ENCODE measurements at places on chromosomes 5 and 9.

GRCh38 chr9:86695910-86696424 is 251.3 kb downstream of the GAS1 start:
- DNase-seq: no peak

DNA sequence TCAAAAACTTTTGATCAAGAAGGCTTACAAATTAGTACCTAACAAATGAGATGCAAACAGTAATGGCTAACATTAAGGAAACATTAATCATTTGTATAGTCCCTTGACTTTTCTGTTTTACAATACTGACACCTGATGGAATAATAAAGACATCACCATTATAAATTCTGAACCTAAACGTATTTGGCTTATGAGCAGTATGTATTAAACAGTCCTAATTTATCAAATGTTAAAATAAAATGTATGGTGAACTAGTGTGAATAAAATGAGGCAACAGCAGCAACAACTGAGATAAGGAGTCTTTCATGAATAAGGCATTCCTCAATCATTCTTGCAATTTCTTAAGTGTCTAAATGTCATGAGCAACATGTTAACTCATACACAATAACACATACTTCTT is 6.0 kb downstream of the PUM3 start:
- no peak for DNase-seq

DNA sequence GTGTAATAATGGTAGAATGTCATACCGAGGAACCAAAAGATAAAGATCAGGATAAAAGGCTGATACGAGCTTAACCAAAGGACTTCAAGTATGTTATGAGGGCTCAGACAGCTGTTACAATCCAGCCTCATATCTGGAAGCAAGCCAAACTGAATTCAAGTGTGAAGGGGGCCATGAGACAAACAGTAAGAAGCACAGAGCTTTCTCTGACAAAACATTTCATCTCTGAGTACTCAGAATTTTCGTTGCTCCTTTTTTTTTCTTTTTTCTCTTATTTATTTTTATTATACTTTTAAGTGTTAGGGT is 52.9 kb upstream of the CD180 start:
- DNase-seq: no peak

GRCh38 chr5:116225281-116225922 is 140.6 kb downstream of the COMMD10 start:
- no peak for DNase-seq

- no peak for DNase-seq
Observed at GRCh38 chr5:67702008-67702407, 505.4 kb upstream of the CD180 start.

GRCh38 chr9:683509-684021 is 157.9 kb upstream of the DMRT1 start:
- DNase-seq: no peak

DNA sequence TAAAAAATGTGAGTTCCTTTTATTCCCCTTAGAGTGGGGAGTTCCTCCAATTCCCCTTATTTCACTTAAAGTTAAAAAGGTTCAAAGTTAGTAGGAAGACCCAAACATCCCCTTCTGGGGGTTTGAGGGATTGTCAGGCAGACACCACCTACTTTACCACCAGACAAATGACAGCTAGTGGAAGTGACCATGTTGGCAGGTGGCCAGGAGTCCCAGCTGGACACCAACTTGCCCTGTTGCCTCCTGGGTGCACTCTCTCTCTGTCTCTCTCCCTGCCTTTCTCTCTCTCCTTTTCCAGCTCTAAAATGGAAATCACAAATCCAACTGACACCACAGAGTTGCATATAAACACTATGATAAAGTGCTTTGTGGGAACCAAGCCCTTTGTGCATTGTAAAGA is 307.7 kb upstream of the TLE4 start:
- DNase-seq: no peak

GRCh38 chr9:9078301-9078700 is 1278.7 kb upstream of the DMAC1 start:
- no peak for DNase-seq

GRCh38 chr9:85522459-85523092 is 219.2 kb downstream of the AGTPBP1 start:
- no peak for DNase-seq

DNA sequence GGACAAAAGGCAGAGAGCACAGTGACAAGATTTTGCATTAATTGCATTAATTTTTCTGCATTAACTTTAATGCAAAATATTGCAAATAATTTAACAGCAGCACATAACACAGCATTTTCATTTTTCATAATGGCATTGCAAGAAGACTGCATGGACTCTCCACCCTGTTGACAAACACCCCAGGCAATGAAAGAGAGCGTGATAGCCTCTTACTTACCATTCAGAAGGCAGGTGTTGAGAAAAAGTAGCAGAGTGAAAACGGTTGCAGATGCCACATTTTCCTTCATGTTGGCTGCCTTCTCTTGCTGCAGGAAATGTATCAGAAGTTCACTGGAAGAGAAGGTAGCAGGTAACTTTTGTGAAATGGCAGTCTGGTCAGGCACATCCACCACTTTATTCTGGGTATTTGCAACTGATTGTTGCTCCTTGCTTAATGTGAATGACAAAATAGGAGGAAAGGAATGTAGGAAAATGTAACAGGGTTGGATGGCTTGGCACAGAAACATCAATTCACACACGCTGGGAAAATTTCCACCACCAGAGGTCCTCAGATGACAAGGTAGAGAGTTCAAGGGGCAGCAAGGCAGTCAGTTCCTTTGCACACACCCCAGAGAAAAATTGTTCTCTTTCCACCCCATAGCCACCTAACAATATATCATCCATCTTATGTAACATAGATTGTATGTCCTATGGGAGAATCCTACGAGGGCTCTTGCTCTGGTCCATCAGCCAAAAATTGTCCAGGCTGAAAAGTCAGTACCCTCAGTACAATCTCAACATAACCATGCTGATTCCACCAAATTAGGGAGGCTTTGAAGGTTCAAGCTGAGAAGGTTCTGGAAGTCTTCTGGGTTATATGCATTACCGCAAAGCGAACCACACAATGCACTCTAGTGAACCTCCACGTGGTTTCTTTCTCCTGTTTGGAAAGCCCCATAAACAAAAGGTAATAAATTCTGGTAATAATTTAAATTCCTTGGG is 41.9 kb upstream of the AGXT2 start:
- DNase-seq: no peak

GRCh38 chr5:144088206-144089064 is 82.0 kb downstream of the YIPF5 start:
- DNase-seq: no peak

GRCh38 chr5:74630453-74631066 is 10.0 kb downstream of the ENC1 start:
- no peak for DNase-seq

- DNase-seq: no peak
Observed at GRCh38 chr9:123637945-123638634, 282.1 kb downstream of the CRB2 start.

- DNase-seq: no peak
Observed at GRCh38 chr9:95791286-95791685, 84.2 kb upstream of the ERCC6L2 start.

DNA sequence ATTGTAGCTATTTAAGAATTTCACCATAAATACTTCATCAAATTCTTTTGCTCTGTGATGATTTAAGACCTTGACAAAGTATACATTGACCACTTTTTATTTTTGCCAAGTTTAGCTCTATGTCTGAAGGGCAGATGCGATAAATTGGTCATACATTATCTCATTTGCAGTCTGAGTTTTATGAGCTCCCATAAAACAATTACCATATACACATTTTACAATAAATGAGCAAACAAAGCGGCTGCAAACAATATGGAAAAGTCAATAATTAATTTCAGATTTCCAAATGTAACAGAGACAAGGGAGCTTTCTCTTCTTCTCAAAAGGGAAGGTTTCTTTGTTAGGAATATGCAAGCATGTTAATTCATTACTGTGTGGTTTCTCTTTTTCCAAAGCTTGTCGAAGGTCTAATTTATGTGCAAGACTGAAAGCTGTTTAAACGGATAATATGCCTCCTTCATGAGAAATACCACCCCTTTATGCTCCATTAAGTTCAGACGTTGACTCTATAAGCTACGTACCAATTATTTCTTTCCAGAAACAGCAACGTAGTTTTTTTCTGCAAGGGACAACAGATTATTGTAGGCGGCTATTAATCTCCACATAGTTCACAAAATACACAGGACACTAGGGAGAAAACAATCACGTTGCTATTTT is 7.0 kb upstream of the IZUMO3 start:
- no peak for DNase-seq

- DNase-seq: no peak
Observed at GRCh38 chr9:129451089-129451656, 169.7 kb downstream of the C9orf50 start.

GRCh38 chr9:131943351-131943841 is 136.3 kb downstream of the MED27 start:
- no peak for DNase-seq

GRCh38 chr9:76878933-76879332 is 27.0 kb downstream of the PRUNE2 start:
- DNase-seq: no peak

- no peak for DNase-seq
Observed at GRCh38 chr5:9445826-9446388, 100.0 kb downstream of the SEMA5A start.

- no peak for DNase-seq
Observed at GRCh38 chr5:156148301-156148700, 178.7 kb upstream of the SGCD start.

- DNase-seq: no peak
Observed at GRCh38 chr9:13113216-13113615, 166.3 kb downstream of the MPDZ start.

GRCh38 chr5:126199467-126199866 is 223.7 kb upstream of the GRAMD2B start:
- DNase-seq: no peak

- no peak for DNase-seq
Observed at GRCh38 chr9:5085993-5086392, 99.4 kb downstream of the INSL6 start.

- no peak for DNase-seq
Observed at GRCh38 chr5:4295663-4296339, 700.2 kb downstream of the IRX1 start.

GRCh38 chr5:158014372-158014771 is 155.4 kb upstream of the CLINT1 start:
- DNase-seq: no peak

DNA sequence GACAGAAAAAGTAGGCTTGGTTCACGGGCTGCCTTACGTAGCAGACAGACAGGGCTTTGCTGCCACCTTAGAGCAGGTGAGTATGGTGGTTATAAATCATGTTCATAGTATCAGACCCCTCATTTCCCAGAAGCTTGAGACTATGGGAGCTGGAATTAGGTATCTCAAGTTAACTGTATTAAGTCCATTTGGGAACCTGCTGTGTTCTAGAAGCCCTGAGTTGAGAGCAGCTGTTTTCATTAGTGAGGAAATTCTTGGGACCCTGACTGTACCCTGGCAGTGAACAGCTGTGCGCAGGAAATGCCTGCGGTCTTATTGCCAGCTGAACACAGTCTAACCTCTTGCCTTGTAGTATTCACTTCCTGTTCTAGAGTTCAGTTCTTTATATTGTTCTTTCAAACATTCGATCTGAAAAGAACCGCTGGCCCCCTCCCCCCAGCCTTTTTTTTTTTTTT is 29.8 kb downstream of the UGCG start:
- no peak for DNase-seq

DNA sequence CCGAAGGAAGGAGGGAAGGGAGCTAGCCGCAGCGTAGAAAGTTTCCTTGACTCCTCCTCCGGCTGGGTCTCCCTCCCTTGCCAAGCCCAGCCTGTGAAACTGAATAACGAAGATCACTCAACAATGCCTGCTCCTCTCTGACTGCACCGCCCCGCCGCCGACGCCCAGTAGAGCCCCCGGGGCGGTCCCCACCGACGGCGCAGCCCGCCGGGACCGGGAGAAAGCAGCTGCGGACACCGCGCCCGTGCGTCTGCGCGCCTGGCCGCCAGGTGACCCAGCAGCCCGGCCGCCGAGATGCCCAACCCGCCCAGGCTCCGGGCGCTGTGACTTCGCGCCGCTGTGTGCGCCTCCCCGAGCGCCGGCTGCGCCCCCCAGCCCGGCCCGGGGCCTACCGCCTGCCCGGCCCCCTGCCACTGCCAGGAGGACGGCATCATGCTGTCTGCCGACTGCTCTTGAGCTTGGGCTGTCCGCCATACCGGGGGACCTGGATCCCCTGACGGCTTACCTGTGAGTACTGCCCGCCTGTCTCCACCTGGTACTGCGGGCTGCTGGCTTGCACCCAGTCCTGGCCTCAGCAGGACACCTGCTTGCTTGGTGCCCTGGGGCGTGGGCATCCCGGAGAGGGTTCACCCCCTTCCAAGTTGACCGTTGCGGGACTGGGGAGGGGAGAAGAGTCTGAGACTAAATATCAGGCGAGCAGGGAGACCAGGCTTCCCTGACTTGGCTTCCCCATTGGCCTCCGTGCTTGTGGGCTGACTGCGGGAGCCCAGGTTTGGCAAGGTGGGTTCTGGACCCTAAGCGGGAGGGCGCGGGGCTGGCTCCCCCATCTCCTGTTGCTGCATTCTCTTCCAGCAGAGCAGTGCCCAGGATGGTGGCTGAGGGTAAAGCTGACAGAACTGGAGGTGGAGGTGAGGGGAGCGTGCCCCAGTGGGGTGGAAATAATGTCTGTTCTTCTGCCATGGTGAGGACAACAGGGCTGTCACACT is 26.2 kb upstream of the SPTLC1 start:
- DNase-seq: no peak

GRCh38 chr9:83304686-83305085 is 233.5 kb downstream of the FRMD3 start:
- peak; percentile 91 for DNase-seq

DNA sequence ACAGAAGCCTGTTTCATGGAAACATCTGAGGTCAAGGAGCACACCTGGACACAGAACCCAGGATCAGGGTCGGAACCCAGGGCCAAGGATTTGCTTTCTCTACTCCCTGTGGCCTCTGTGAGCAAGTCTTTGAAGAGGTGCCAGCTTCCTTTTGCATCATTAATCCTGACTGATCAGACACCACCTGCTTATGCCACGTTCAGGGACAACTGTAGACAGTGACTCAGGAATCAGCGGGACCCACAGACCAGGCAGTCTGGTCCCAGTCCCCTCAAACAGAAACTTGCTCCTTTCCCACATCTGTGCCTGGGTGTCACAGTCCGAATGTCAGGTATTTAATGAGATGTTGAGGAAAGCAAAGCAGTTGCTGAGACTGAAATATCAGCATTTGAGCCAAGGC is 154.8 kb downstream of the SGCD start:
- no peak for DNase-seq

- no peak for DNase-seq
Observed at GRCh38 chr5:32020271-32020670, 153.8 kb downstream of the GOLPH3 start.

DNA sequence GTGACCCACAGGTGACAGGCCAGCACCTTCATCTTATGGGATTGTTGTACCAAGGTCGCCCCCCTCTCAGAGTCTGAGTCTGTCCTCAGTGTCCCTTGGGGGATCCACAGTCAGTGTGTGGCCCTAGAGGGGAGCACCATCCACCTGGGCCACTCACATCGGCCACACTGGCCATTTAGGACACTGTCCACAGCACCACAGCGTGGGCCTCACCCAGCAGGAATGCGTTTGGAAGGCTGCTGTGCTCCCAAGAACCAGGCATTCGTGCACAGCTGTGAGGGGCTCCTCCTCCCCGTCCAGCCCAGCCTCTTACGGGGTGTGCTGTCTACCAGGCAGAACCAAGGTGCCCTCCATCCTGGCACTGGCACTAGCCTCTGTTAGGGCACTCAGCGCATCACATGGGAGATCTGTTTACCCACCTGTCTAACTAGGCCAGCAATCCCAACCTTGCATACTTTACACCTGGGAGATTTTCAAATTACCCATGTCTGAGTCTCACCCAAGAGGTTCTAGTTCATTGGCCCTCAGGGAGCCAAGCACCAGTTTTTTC is 24.5 kb upstream of the UBE2QL1 start:
- no peak for DNase-seq

- no peak for DNase-seq
Observed at GRCh38 chr5:63564789-63565188, 397.5 kb downstream of the HTR1A start.
